ENCODE measurements at places on chromosomes 7 and 10.

- DNase-seq: no peak
Measured at GRCh38 chr7:114931656-114932011, 9.7 kb downstream of the MDFIC start.

DNA sequence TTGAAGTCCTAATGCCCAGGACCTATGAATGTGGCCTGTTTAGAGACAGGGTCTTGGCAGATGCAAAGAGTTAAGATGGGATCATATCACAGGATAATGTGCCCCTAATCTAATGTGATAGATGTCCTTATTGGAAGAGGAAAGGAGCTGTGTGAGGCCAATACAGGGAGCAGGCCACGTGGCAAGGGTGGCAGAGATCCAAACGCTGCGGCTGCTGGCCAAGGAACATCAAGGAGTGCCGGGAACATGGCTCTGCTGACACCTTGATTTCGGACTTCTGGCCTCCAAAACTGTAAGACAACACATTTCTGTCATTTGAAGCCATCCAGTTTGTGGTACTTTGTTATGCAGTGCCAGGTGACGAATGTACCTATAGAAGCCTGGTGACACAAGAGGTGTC lies 37.7 kb upstream of the EZH2 start:
- no peak for DNase-seq

GRCh38 chr10:6226216-6226615 lies 23.5 kb downstream of the PFKFB3 start:
- DNase-seq: no peak

DNA sequence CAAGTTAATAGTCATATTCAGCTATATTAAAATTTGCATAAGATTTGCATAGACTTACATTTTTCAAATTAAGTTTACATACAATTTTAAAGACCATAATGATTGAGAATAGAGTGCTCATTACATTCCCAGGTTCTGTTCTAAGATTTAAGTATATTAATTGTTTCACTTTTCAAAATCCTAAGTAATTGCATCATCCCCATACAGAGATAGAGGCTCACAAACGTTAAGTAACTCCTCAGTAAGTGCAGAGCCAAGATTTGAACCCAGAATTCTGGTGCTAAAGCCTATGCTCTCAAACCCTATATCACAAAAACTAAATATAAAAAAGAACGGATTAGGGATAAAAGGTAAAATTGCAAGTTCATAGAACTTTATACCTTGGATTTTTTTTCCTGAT lies 2.1 kb downstream of the ITIH5 start:
- DNase-seq: no peak

DNA sequence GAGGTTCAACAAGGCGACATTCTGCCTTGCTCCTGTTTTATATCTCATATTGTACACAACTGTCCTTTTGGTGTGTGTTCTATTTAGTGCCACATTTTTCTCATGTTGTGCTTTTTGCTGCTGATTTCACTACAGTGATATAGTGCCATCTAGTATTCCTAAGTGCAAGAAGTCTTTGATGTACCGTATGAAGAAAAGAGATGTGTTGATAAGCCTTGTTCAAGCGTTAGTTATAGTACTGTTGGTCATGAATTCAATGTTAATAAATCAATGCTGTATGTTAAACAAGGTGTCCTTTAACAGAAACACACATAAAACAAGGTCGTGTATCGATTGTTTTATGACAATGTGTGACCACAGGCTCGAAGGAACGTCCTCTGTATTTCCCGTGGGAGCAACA lies 939.4 kb downstream of the GATA3 start:
- no peak for DNase-seq

DNA sequence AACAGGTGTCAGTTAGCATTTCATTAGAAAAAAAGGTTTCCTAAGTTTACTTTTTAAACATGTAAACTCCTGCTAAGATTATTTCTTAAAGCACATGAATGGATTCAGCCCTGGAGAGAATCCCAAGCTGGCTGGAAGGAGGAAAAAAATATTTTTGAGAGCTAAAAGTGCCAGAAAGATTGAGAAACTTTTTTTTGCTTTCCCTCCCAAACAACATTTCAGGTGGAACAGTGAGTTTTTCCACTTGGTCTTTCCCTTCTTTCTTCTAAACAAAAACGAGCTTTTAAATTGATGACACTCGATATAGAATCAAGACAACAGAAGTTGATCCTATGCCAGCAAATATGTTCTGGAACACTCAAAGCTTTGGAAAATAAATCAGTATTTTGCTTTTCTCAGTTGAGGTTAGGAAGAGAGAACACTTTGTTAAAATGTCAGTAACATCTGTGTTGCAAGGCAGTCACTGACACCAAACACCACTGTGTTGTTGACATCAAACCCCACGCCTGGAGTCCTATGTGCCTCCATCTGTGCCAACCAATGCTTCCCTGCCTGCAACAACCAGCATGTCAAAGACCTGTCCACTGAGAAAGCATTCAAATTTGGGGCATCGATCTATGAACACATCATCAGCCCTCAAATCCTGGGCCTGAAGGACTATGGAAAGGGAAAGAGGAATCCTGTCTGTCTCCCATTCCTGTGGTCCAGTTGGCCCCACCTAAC lies 22.9 kb upstream of the INSIG1 start:
- no peak for DNase-seq

- DNase-seq: no peak
Measured at GRCh38 chr10:86819567-86819966, 63.1 kb downstream of the BMPR1A start.

DNA sequence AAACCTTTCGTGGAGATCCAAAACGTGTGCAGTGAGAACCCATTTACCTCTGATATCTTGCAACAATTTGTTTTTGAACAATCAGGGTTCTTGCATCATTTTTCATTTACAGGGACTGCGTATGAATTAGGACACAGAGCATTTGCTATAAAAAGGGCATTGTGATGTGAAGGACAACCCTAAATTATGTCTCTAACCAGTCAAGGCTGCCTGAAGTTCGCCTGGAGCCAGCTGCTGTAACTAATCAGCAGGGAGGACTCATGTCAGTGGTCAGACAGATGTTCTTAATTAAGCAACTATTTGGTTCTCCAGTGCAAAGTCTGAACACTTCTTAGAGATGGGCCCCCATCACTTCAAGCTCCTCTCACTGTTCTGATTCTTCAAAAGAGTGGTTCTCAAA lies 674.8 kb downstream of the KCNMA1 start:
- DNase-seq: no peak

DNA sequence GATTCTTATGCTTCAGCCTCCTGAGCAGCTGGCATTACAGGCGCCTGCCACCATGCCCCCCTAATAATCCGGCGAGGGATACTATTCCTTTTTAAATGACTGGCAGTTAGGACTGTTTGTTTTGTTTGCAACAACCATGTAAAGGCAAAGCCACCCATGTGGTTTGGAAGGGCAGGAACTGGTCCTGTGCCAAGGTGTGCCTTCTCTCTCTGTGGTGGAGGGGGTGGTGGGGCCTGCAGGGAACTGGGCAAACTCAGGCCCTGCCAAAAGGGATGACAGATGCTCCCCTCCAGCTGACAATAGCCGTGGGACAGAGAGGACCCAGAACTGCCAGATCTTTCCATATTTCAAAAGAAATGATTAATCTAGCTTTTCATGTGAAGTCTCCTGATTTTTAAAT lies 23.5 kb upstream of the WAPL start:
- no peak for DNase-seq

DNA sequence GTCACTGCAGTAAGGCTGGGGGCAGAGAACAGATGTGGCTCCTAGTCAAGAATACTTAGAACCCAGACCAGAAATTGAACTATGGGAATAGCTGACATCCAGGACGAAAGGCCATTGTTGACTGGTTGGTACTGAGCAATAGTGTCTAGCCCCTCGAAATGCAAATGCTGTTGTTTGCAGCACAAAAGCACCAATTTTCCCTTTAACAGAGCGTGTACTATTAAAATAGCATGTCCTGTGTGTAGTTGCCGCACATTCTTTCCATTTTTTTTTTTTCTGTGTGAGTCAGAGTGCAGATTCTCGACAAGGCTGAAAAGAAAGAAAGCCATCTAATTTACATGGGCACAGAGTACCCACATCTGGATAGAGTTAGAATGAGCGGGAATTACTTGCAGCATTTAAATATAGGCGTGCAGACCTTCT lies 302.4 kb downstream of the PTEN start:
- DNase-seq: no peak

Data from esophagus muscularis mucosa (tissue), 4 donors.